ENCODE measurements at places on chromosomes 1 and 21.

GRCh38 chr1:4253935-4254334 lies 353.9 kb upstream of the C1orf174 start:
- no peak for DNase-seq

- DNase-seq: no peak
These were observed 10.8 kb downstream of the THEM4 start for GRCh38 chr1:151898519-151898991.

DNA sequence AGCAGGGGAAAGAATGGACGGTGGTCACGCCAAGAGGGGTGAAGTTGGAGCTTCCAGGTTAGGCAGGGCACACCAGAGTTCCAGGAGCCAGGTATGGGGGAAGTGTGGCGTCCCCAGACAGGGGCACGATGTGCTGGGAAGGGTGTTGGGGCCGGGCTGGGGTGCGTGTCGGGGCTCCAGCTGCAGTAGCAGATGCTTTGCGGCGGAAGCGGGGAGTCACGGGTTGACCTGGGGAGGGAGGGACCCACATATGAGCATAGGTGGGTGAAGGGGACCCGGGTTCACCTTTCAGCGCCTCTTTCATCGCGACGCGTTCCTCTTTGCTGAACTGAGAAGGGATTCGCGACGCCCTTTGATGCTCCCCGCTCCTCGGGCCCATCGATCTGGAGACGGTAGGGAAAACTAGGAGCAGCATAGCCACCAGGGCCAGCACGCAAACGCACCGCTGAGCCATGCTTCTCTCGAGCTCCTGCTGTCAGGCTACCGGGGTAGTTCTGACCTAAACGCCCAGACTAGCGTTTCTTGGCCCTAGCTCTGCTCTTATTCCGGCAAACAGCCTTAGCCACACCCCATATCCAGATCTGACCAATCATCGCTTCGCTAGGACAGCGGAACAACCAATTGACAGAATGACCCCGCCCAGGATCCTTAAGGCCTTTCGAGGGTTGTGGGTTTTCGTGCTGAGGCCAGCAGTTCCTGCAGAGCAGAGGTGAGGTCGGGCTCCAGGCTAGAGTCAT lies at the start of gene PM20D1:
PM20D1 (minus strand) TSS at position 514 of the 737 bp plus-strand sequence; CDS start at position 454, 60 bp downstream.
- no peak for DNase-seq

DNA sequence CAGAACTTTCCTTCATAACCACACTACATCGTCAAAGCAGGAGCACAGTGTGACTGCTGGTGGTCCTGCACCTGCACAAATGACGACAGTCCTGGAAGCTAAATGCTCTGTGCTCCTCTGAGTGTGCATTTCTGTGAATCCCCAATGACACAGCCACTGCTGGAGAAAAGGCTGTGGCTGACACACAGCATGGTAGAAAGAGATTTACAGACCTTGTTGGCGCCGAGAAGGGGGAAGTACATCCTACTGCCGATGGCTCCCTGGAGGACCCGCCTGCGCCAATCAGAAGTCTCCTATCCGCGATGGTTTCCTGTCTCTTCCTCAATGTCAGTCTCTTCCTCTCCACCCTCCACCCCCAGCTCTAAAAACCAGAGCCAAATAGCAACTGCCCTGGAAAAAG lies 115.4 kb upstream of the RAB4A start:
- no peak for DNase-seq

- DNase-seq: peak; percentile 56
These were observed 39.9 kb downstream of the PEX14 start for GRCh38 chr1:10514490-10515235.

GRCh38 chr1:43214501-43215444 lies 42.6 kb downstream of the CFAP57 start:
- no peak for DNase-seq
